Pancreas (tissue), 10 donors: ENCODE measurements at places on chromosomes 7 and 10. TPM values are rescaled to one million over a fixed set of nuclear protein-coding genes. Genes with fewer than 3 reads are reported as not detected.

DNA sequence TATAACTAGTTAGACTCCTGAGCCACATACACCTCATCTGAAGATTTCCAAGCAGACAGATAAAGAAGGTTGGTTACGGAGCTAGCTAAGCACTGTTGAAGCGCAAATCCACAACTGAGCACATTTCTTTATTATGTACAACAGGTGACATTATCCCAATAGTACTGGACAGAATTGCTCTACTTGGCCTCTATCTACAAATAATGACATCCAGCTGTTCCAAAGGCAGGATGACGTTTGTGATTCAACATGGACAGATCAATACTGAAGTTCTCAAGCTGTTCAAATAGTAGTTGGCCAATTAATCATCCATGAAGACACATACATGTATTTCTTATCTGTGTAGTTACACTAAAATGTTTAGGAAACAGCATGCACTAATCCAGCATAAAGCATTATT is 101.0 kb downstream of the UBE2H start:
- DNase-seq: peak; percentile 53

DNA sequence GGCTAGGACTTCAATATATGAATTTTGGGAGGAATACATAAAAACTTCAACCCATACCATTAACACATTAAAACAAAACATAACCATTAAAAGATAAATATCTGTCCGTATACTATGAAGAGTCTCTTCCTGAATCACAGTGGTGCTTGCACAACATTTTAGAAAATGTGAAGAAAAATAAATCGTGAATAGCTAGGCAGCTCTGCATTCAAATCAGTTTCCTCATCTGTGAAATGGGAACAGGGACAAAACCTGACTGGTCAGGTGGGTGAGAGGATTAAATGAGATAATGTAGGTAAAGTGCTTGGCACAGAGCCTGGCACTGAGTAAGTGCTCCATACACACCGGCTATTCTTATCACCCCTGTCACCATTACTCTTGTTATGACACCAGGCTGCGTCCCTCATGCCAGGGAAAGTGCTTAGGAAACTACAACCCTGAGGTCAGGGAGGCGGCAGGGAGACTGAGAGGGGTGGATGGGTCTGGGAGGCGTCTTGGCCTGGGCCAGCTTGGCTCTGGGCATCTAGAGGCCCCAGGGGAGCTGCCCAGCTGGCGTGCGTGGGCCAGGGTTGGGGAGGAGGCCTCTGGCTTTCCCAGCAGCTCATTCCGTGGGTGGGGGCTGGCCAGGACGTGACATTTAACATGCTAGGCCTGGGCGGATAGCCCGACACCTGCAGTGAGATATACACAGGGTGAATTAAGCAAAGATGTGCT is 78.3 kb downstream of the SH3PXD2A start:
- no peak for DNase-seq

- DNase-seq: no peak
These were observed 203.0 kb downstream of the FANK1 start for GRCh38 chr10:126099366-126099765.

DNA sequence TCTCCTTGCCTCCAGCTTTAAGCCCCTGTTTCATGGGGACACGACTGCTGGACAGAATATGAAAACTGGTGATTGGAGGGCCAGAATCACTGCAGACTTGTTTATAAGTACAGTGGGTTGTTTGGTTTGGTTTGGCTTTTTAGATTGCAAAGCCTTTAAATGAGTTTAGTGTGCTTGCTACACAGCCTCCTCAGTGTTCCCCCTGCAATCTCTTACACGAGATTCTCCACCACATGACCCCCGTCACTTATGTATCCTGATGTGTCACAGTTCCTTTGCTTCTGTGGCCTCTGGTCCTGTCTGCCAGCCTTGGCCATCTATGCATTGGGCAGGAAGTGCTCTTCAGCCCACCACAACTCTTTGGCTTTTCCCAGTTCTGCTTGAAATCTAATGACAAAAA is 103.7 kb upstream of the ANKRD1 start:
- no peak for DNase-seq

Gene RADIL
- total RNA-seq: 0.58 TPM

- no peak for DNase-seq
These were observed 28.4 kb downstream of the CDK6 start for GRCh38 chr7:92808006-92808405.

GRCh38 chr7:136033413-136034031 is 56.4 kb upstream of the MTPN start:
- no peak for DNase-seq

GRCh38 chr7:2172311-2173188 is 60.2 kb downstream of the MAD1L1 start:
- DNase-seq: peak; percentile 58

GRCh38 chr7:15494711-15495110 is 67.1 kb downstream of the AGMO start:
- DNase-seq: no peak

DNA sequence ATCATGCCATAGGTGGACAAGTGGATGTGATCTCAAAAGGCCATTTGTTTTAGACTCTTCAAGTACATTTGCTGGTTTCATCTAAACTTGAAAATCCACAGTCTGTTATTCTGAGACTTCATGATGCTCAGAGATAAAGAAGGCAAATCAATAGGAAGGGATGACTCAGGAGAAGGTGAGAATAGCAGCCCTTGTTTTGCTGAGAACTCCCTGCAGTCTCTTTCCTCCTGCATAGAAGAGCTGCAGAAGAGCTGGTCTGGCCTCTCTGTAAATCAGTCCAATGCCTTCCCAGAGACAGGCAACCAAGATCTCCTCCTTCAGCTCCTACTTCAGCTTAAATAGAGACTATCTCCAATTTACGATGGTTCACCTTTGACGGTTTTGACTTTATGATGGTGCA is 4.0 kb upstream of the BAIAP2L1 start:
- no peak for DNase-seq

- no peak for DNase-seq
These were observed 146.8 kb downstream of the SPAG6 start for GRCh38 chr10:22491931-22492615.
